ENCODE measurements at places on chromosomes 5 and 9.

DNA sequence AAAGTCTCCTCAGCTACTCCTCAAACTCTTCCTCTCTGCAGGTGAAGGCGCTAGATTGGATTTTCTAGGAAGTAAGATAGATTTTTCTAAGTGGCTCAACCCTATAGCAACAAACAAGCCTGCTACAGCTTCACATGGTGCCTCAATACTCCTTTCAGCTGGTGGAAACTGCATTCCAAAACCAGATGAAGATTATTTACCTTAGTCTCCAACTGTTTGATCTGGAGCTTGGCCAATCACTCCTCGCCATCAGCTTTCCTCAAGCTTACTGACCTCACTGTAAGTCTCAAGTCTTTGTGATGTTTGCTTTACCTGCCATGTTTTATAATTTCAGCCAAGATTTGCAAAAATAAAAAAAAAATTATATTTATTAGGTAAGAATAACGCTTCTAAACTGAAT lies 622.4 kb downstream of the CHSY3 start:
- DNase-seq: no peak

- peak; percentile 90 for DNase-seq
Measured at GRCh38 chr5:1294835-1295649, at the start of gene TERT. TERT (minus strand) TSS chr5:1295068; CDS start chr5:1294989, 79 bp downstream.

GRCh38 chr5:26868504-26868903 lies 169.9 kb downstream of the CDH9 start:
- no peak for DNase-seq

- no peak for DNase-seq
Measured at GRCh38 chr9:4939118-4939561, 45.9 kb upstream of the JAK2 start.

GRCh38 chr9:117835798-117836197 lies 131.6 kb downstream of the TLR4 start:
- no peak for DNase-seq

DNA sequence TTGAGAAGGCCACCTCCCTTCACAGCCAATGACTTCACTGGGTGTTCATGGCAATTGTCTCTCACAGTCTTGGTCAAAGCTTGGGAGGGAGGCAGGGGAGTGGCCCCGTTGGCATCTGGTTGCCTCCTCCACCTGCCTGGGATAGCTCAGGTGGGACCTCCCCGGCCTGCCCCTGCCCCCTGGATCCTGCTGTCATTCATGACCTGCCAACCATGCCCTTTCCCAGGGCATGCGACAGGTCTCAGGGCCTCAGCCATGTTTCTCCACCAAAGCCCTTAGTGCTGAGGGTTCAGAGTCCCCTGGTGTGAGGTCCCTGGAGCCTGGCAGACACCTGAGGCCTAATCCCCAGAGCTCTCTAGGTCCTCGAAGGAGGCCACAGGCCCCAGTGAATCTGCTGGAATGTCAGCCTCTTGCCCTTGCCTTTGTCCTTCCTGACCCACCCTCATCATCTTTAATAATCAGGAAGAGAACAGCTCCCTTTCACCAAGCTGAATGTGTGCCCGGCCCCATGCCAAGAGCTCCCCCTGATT lies 5.6 kb downstream of the DAB2IP start:
- DNase-seq: no peak

DNA sequence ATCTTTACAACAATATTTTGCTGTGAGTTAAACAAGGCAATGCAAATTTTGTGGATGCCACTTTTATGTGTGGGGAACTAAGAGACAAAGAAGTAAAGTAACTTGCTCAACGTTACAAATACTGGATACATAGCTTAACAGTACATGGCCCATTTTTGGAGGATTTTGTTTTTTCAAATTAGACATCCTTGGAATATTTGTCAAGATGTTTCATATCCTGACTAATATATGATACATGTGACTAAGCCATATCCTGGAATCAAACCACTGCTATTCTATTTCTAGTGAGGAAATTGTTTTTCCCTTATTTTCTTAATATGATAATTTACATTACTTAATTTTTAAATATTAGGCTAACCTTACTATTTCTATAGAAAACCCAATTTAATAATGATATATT lies 529.8 kb downstream of the DMRTA1 start:
- DNase-seq: no peak

DNA sequence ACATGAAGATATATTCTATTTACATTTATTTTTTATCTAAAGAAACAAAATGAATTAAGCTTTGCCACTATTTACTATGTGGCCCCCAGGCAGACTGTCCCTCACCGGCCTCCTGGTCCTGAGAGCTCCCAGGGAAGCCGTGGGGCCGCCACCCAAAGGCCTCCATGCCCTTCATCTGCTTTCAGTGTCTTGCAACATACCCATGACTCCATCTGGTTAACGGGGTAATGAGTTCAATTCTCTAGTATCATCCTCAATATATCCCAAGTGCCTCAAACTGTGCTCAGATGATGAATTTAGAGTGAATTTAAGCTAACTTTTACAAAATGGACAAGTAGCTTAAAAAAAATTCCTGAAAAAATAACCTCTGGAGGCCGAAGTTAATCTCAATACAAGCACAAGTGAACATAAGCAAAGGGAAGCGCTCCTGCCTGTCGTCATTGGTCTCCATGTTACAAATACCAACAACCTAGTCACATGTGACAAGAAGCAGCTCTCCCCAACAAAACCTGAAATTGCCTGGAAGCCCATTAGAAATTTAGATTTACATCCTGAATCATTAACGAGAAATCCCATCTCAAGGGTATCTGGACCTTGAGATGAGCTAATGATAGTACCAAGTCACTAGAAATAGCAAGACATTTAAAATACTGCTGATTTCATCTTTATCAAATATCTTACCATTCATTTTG lies 26.1 kb downstream of the DAP start:
- no peak for DNase-seq

DNA sequence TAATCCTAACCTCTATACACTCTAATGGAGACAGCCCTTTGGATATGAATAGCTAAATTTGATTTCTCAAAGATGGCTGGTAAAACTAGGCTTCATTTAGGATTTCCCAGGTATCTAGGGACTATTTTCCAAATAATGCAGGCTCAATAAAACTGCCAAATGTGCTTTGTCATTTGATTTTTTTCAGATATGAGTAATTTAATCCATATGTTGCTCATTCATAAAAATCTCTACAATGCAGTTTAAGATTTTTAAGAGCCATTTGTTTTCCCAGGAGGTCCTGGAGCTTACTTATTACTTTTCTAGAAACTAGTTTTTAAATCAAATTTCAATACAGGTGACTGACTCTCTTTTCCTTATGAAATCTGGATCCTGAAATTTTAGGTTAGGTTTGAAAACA lies 349.3 kb upstream of the SLC24A2 start:
- DNase-seq: no peak

DNA sequence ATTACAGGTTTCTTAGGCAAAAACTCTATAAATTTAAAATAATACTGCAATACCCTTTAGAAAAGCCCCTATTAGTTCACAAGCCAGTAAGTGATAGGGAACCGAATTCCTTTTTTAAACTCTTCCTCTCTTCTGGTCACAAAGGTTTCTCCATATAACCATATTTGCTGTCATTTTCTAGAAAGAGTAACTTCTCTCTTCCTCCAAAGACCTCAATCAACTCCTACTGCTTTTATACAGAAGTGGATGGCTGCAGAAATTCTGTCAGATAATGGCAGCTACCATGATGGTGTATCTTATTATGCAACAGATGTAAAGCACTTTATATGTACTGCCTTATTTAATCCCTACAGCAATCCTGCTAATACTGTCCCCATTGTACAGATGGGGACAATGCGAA lies 6.2 kb downstream of the TUT7 start:
- DNase-seq: no peak

GRCh38 chr5:6591671-6592288 lies 41.1 kb downstream of the NSUN2 start:
- no peak for DNase-seq

DNA sequence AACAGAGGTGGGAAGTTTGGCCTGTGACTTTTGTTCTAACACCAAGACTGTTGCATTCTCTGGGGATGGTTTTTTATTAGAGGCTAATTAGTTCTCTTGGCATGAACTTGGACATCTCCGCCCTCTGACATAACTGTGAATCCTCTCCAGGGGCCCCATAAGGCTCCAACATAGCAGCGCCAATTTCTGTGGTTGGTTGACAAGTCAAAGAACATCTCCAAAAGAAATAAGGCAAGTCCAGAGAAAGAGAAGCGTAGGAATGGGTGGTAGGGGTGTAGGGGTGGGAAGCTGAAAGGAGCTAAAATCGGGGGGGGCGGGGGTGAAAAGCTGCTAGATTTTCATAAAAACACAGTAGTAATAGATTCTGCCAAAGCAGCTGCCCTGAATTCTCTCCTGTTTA lies 81.0 kb upstream of the DAB2 start:
- DNase-seq: no peak

DNA sequence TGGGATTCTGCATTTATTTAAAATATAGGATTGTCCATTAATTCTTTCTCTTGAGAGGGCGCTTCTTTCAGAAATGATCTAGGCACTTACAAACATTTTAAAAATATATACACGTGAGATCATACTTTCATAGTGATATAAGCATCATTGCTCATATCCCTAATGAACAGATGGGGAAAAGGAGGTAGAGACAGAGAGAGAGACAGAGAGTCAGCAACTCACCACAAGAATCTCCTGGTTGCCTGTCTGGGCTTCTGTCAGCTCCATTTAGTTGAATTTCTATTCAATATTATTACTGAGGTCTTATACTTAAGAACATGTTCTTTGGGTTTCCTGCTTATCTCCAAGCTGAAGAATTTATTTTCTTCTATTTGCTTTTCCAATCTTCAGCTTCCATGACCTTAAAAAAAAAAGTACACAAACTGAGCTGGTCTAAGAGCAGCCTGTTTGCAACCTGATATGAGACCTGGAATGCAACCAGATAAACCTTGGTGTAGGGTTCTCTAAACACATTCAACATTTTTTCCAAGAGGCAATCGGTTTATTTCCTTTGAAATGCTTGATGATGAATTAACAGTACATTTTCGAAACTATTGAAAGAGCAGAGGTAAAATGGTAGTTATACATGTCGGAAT lies 51.6 kb upstream of the LIFR start:
- DNase-seq: no peak

- DNase-seq: no peak
Measured at GRCh38 chr9:114282926-114283325, 40.0 kb upstream of the ORM1 start.

GRCh38 chr5:87268970-87269377 lies 1.3 kb downstream of the RASA1 start:
- no peak for DNase-seq

GRCh38 chr9:113857875-113858274 lies 18.2 kb upstream of the ZNF618 start:
- DNase-seq: no peak

DNA sequence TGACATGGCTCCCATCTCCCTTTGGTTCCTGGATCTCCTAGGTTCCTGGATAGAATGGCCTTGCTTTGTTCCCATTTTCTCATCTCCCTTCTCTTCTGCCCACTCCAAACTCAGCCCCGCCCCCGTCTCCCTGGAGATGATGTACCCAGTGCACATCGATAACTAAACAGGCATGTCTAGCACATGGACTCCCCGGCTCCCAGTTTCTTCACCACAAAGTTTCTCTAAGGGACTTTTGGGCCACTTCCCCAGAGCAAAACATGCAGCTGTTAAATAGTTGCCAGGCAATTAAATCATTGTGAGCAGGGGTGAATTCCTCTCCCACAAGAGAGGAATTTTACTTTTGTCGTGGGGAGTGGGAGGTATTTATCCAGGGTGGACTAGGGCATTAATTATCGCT lies 259.0 kb downstream of the GADD45G start:
- no peak for DNase-seq

DNA sequence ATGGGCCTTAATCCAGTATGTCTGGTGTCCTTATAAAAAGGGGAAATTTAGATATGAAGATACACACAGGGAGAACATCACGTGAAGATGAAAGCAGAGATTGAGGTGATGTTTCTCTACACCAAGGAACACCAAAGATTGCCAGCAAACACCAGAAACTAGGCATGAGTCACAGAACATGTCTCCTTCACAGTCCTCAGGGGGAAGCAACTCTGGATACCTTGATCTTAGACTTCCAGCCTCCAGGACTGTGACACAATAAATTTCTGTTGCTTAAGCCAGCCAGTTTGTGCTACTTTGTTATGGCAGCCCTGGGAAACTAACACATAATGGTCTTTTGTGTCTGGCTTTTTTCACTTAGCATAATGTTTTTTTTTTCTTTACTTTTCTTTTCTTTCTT lies 41.2 kb upstream of the STRBP start:
- DNase-seq: no peak

DNA sequence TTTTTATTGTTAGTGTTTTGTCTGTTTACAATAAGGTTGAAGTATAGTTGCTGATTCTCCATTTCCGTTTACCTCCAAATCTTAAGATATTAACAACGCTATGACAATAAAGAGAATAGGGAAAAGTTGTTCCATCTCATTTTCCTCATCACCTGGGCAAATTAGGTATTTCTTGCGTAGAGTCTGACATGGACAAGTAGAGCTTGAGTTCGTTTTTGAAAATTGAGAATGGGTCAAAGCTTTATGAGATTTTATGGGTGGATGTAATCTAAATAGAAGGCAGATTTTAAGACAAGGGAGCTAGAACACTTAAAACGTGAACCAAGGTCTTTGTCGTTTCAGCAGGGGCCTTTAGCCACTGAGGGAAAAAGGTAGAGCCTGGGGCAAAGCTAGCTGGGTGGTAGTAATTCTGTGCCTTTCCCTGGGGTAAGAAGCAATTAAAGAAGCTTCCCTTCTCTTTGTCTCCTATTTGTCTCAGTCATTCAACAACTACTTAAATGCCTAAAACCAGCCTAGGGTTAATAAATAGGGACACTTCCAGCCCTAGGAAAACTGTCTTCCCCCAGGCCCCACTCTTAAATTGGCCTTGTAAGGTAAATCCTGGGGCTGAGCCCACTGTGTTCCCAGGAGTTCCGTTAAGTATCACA lies 551 bp upstream of the CAAP1 start:
- DNase-seq: no peak

GRCh38 chr5:124755565-124755964 lies 9.1 kb upstream of the ZNF608 start:
- DNase-seq: no peak

- no peak for DNase-seq
Measured at GRCh38 chr5:52607227-52607824, 180.4 kb upstream of the ITGA1 start.

DNA sequence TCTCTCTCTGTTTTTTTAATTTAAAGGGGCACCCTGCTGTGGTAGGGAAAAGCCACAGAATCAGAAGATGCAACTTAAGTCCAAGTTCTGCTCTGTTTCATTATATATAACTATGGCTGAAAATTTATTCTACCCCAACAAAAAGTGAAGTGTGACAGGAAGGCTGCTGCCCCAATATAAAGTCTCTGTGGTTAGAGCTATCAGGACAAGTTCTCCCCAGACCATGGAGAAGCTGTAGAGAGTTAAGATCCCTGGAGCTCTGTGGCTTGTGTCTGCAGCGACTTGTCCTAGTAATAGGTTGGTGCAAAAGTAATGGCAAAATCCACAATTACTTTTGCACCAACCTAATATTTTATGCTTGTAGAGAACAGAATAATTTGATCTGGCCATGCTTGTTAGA lies 250.9 kb downstream of the PSAT1 start:
- no peak for DNase-seq

DNA sequence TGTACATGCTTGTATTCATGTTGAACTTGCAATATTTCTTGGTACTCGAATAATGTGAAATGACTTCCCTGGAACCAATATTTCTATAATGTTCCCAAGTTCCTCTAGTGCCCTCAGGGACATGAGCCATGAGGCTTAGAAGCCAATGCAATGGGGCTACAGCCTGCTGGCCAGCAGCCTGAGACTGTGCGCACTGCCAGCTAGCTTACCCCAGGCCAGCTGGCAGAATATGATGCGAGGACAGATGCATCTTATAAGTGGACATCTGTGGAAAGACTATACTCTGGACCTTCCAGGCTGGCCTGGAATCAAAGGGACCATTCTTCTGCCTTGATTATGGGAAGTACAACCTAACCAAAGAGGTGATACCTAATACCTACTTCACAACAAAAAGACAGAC lies 1862.0 kb upstream of the ACO1 start:
- DNase-seq: no peak

Data from stimulated activated CD4-positive, alpha-beta T cell treated with anti-CD3 and anti-CD28 coated beads, Interleukin-12 subunit alpha, Interleukin-12 subunit beta, amount 100 ng/mL, for 24 hours (primary cell).